Right atrium auricular region (tissue), 2 donors: ENCODE measurements at places on chromosomes 16 and 17.
A peak's percentile ranks its signal among the peaks of the same experiment; 100 is the strongest.

GRCh38 chr17:69154267-69154666 lies 12.6 kb upstream of the ABCA6 start:
- no peak for DNase-seq

DNA sequence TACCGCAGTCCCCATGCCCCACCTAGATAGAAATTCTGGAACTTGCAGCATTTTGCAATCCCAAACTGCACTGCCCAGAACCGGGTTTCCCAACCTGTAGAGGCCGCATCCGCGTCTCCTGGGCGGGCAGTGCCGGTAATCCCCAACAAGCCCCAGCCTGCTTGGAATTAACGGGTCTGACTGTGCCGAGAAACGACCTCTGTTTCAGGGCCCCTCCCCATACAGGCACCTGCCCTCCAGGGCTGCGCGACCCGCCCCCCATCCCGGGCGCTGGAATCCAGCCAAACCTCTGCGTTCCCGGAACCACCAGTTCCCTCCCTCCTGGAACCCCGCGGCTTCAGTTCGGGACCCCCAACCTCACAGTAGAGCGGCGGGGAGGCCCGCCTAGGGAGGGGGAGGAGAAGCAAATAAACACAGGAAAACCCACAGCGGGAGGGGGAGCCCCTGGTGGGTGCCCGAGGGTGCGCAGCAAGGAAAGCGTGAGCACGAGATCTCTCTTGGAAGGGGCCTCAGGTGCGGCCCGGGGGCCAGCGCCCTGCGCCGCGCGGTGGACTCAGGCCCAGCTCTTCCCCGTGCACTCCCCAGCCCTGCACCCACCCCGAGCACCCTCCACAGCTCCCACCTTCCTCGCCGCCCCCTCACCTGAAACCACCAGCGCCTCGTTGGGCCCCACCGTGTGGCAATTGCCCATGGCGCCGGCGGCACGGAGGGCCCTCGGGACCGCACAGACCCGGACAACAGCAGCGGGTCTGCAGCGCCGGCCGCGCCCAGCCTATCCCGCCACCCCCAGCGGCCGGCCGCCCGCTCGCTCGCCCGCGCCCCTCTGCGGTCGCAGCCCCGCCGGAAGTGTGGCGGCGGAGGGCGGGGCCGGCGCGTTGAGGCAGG lies at the start of gene FLOT2:
FLOT2 (minus strand) TSS at position 850 of the 885 bp plus-strand sequence; CDS start at position 691, 159 bp downstream.
- peak; percentile 84 for DNase-seq

- DNase-seq = no peak
Measured at GRCh38 chr17:34154961-34155730, 99.9 kb upstream of the CCL2 start.

- no peak for DNase-seq
Measured at GRCh38 chr16:85600530-85601271, 12.4 kb upstream of the GSE1 start.

- no peak for DNase-seq
Measured at GRCh38 chr16:68272507-68273209, 8.3 kb downstream of the SLC7A6 start.

GRCh38 chr17:5211458-5211857 lies 19.8 kb upstream of the ZNF594 start:
- no peak for DNase-seq

- no peak for DNase-seq
Measured at GRCh38 chr16:55655381-55655896, 349 bp upstream of the SLC6A2 start.

DNA sequence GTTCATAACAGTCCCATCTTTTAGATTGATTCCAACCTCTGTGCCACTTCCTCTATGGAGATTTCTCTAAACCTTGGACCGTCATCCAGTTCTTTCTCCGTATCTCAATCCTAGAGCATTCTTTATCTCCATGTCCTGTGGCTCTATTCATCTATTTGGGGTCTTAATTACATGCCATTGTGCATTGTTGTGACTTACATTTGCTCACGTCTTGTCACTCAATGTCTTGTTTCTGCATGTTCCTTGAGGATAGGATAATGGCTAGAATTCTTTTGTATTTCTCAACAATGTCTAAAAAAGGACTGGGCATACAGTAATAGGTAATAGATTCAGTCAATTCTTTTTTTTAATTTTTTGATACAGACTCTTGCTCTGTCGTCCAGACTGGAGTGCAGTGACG lies 50.2 kb downstream of the ARSG start:
- no peak for DNase-seq

- DNase-seq = no peak
Measured at GRCh38 chr16:88686062-88686438, 257 bp downstream of the SNAI3 start.

DNA sequence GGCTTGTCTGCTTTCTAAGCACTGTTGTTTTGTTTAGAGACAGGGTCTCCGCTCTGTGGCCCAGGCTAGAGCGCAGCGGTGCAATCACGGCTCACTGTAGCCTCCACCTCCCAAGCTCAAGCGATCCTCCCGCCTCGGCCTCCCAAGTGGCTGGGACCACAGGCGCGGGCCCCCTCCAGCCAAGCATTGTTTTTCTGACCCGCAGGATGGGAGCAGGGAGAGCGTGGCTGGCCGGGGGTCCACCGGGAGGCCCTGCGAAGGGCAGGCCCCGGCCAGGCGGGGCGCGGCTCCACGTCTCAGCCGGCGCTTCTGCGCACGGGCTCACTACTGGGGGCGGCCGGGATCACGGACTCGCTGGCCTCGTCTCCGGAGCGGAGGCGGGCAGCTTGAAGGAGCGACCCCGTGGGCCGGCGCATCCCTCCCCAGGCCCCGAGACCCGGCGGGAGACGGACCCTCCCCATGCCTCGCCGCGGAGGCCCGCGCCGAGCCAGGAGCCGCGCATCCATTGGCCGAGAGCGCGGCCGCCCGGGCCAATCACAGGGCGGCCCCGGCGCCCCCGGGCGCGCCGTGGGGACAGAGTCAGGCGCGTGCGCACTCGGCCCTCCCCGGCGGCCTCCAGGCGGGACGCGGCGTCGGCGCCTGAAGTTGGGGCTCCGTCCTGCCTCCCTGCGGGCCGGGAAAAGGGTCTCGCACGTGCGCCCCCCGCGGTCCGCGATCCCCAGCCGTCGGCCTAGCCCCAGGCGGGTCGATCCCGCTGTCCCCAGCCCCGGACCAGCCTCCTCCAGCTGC lies 24.9 kb downstream of the ACTG1 start:
- DNase-seq = no peak

GRCh38 chr17:16406742-16407674 lies 8.4 kb upstream of the TRPV2 start:
- DNase-seq = no peak

GRCh38 chr16:82094942-82095540 lies 60.0 kb downstream of the HSD17B2 start:
- no peak for DNase-seq

DNA sequence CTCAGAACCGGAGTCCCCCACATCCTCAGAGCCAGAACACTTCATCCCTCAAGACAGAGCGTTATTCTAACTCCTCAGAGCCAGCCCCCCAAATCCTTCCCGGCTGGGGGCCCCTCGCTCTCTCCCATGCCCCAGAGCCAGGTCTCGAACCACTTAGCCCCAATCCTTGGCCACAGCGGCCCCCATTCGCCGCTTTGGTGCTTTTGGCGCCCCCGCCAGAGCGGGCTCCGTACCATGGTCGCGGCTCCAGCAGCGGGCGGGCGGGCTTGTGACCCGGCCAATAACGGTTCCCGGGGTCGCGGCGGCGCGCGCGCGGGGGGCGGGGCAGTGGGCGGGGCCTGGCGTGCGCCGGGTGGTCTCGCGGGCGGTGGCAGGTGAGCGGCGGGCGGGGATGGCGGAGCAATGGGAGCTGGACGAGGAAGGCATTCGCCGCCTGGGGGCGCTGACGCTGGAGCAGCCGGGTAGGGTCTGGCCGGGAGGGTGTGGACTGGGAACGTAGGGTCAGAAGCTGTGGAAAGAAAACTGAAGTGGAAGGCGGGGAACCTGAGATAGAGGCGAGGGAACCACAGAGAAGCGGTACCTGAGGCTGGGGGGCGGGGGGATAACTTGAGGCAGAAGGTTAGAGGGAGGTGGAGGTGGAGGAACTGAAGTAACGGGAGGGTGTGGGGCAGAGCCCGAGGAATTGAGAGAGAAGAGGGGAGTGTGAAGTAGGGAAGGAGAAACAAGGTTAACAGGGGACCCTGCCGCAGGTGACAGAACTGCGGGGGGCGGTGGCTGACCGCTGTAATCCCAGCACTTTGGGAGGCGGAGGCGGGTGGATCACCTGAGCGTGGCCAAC lies at the start of the genes KCTD19 and LRRC36:
KCTD19 (minus strand) TSS at position 270 of the 838 bp plus-strand sequence; CDS start at position 236, 34 bp downstream.
LRRC36 (plus strand) TSS at position 344 of the 838 bp plus-strand sequence; CDS start at position 392, 48 bp downstream.
- no peak for DNase-seq

- DNase-seq = peak; percentile 89
Measured at GRCh38 chr16:15041271-15042004, 14.4 kb downstream of the NTAN1 start.

- no peak for DNase-seq
Measured at GRCh38 chr17:7237761-7238419, 1.4 kb downstream of the PHF23 start.

- no peak for DNase-seq
Measured at GRCh38 chr17:57580055-57580739, 164.9 kb downstream of the CCDC182 start.

DNA sequence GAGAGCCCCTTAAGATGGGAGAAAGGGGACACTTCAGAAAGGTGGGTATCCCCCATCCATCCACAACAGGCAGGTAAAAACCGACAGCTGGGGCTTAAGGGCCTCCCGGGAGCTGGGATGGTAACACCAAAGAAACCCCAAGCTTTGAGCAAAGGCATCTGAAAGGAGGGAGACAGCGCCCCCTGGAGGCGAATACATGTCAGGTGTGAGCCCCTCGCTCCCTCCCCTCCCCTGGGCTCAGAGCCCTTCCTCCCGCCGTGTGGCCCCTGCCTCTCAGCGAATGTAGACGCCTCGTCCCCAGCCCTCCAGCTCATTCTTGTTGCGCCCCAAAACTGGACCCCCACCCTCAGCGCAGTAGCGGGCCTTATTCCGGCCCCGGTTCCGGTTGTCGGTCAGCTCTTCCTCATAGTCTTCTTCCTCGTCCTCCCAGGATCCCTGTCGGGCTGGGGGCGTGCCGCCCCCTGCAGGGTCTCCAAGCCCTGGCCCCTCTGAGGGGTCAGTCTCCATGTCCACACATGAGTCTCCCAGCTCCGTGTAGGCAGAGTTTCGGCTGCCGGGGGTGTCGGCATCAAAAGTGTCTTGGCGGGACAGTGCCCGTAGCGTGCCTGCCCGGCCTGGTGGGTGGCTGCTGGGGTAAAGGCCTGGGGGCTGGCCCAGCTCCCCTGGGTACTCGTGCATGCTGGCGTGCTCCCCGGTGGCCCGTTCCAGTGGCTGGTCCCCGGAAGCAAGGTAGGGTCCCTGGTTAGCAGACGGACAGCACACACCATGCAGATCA lies 9.1 kb upstream of the ARL5C start:
- DNase-seq = peak; percentile 76

DNA sequence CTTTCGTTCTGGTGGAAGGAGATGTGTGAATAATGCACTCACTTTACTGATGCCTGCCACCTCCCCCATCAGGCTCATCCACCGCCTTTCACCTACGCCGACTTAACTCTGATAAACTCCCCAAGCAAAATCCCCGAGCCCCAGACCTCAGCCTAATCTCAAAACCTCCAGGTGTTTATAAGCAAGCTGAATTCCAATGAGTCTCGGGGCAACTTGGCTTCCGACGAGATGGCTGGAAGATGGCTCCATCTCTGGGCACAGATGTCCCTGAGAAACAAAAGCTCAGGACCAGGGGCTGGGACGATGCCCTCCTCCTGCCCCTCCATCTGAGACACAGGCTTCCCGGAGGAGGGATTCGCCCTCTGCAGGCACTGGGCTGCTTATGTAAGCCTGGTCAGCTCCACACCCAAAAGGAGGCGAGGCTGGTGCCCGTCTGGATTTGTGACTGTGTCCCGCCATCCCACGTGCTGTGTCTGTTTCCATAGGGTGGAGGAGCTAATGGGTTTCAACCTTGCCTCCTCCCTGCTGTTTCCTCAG lies 386.4 kb upstream of the TNRC6C start:
- no peak for DNase-seq

DNA sequence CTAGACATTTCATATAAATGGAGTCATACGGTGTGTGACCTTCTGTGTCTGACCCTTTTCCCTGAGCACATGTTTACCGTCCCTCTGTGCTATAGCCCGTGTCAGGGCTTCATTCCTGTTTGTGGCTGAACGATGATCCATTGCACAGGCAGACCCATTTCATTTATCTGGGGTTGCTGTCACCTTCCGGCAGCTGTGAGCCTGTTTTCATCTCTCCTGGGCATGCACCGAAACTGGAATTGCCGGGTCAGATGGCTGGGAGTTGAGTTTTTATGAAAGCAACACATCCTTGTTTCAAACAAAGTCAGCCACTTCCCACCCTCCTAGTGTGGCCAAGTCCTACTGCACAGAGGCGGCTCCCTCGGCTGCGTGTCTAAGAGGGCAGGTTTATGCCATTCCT lies 25.5 kb downstream of the BAIAP2 start:
- DNase-seq = no peak

DNA sequence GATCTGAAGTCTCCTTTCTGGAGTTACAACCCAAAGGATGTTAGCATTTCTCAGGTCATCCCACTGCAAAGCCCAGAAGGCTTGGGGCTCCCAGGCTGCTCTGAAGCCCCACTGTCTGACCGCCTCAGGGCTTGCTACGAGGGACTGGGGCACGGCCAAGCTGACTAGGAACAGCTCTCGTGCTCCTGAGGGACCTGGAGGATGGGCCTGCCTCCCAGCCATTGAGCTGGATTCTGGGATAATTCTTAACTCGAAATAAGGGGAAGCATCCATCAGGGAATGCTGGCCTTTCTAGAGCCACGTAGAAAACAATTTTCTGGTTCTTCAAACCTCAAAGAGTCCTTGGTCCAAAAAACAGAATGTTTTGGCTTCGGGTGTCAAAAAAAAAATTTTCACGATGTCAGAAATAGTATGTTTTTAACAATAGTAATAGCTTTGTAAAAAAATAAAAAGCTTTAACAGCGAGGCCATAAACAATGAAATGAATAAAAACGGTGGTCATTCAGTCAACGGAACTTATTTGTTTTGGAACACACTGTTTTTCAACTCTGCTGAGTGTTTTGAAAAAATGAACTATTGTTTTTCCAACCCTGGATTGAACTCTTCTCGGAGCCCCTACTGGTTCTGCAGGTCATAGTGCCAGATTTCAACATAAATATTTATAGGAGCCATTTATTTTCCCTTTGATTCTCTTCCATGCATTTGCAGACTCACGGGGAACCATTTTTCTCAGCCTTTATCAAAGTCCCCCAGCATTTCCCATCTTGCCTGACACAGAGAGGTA lies 16.4 kb upstream of the HERPUD1 start:
- no peak for DNase-seq
